CD4-positive, alpha-beta T cell treated with Interleukin-15 for 1 hour (primary cell): ENCODE measurements at places on chromosomes 2 and 18.

GRCh38 chr2:232290668-232291067 lies 87.9 kb upstream of the ALPP start:
- no peak for DNase-seq

DNA sequence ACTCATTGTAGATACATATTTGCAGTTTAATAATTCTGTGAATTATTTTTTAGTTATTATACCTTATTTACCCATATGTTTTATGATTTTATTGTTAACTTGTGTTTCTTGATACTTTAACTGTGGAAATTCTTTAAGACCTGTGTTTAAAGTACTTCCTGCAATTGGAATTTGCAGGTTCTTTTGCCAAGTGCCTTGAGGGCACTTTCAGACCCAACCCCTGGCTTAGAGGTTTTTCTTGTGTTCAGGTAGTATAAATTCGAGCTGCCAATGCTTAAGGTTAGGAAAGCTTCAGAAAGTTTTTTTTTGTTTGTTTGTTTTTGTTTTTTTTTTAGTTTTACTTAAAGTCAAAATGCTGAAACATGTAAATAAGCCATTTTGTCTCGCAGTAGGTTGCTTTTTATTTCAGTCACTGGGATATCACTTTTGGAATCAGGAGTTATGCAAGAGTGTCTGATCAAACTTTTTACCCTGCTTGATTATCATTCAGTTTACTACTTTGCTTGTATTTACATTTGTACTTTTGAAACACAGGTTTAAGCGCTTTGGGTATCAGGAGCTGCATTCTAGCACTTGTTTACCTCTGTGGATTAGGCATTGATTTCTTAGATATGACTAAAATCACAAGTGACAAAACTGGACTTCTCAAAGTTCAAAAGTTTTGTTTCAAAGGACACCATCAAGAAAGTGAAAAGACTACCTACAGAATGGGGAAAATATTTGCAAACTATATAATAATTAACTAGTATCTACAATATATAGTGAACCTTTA lies 31.8 kb downstream of the TDRD15 start:
- no peak for DNase-seq

DNA sequence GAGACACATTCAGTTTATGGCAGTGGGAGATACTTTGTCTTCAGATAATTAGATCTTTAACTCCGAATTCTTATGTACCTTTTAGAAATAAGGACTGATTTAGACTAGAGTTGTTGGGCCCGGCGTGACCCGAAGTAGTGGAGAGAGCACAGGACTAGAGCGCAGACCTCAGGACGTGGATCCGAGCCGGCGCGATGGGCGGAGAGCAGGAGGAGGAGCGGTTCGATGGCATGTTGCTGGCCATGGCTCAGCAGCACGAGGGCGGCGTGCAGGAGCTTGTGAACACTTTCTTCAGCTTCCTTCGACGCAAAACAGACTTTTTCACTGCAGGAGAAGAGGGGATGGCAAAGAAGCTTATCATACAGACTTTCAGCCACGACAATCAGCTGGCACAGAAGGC lies 54.5 kb downstream of the FMNL2 start:
- DNase-seq, result no peak

- DNase-seq, result no peak
Measured at GRCh38 chr2:225614915-225615314, 215.4 kb downstream of the NYAP2 start.

DNA sequence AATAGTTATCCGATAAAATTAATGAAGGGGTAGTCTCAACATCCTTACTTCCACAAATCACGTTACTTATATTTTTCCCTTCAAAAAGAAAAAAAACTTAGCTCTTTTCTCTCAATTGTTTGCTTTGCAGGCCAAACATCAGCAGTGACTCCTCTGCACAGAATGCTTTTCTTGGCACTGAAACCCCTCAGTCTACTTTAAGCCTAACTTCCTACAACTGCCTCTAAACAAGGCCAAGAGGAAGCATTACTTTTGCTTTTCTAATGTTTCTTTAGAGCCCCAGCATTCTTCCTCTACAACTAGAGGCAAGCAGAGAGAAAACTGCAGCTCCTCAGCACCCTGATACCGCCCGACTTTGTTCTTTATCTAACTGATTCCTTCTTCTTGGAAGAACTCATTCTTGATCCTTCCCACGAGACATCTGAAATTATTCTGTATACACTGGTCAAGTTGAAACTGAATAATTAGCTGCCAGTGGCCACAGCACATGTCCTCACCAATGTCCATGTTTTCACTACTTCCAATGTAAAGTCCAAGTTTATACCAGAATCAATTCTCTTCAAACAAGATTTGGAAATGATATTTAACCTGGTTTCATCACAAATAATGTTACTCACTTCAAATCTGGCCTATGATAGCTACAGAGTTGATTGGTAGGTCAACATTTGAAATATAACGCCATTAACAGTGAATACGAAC lies 55.3 kb downstream of the DTNB start:
- DNase-seq, result no peak

DNA sequence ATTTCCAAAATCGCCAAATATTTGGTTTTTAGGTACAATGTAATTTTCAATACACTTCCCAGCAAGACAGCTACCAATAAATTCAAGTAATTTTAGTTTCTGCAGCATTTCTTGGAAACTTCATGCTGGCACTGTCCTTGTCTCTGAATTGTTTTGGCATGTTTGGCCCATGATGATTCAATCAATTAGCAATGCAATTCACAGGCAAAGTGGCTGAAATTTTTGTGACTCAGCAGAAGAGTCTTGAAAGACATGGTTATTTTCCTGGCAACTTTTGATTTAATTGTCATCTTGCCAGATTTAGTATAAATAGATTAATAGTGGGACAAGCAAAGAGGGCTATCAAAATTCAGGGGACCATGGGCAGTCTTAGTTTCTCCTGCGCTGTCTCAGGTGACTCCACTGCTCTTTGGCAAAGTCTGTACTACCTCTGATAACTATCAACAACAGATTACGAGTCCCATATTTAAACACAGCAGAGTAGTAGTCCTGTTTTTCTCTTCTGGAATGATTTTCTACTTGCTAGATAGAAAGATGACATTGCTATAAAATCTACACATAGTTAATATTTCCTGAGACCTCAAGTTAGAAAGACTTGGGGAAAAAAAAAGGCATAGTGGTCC lies 88.9 kb upstream of the CYP26B1 start:
- no peak for DNase-seq

DNA sequence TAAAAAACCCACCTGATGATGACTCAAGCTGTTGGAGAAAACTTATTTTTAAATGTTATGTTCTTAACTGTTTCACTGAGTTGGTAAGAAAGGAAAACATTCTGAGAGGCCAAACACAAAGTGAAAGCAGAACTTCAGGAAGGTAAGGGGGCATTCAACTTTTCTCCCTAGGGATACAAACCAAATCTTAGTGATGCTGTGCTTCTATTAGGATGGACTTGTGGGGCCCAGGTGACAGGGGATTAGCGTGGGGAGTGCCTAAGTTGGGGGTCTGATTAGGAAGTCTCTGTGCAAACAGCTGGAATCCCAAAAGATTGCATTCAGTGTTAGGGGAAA lies 18.5 kb downstream of the PDCL3 start:
- DNase-seq, result no peak

- no peak for DNase-seq
Measured at GRCh38 chr2:45912109-45912508, 260.6 kb downstream of the PRKCE start.

- no peak for DNase-seq
Measured at GRCh38 chr2:240998706-240998994, 232 bp downstream of the SNED1 start.
